AG09309 (cell line): ENCODE measurements at places on chromosomes 3 and 15.

DNA sequence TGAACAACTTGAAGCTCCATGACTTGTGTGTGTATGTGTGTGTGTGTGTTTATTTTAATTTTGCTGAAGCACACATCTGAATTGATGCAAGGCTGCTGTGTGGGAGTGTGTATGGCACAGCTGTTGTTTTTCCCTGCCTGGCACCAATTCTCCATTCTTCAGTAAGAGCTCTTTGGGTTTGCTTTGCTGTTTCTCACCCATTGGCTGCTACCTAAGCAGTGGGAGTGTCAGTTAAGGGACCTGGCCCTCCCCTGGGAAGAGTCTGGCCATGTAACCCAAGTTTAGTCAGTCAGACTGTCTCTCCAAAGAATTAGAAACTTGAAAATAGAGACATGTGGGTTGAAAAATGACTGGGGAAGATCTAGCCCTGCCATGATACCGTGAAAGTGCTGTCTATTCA, 126.2 kb upstream of the SYNPR start:
- no peak for DNase-seq

GRCh38 chr3:74139648-74140047, 474.8 kb downstream of the CNTN3 start:
- DNase-seq = no peak

DNA sequence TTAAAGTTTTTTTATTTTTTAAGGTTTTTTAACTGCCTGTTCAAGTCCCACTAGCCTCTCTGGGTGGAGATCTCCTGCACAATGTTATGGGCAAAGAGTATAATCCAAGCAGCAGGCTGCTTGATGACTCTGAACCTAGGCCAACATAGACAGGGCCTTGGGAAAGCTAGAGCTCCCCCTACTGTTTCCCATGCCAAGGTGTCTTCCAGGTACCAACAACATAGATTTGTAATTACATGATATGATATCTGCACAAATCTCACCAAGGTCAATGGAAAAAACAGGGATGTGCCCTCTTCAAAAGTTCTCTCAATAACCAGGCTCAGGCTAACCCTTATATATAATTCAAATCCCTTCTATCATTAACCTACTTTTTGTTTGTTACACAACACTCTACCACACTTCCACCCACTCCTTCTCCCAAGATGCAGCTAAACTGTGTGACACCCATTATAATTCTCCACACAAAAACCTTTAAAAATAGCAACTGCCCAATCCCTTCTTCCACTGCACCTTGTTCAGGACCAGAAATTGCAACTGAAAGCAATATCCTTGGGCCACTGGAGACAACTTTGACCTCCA, 43.8 kb downstream of the RBM15B start:
- no peak for DNase-seq

- DNase-seq = no peak
These were observed 8.0 kb downstream of the MAP2K5 start for GRCh38 chr15:67550522-67550921.

DNA sequence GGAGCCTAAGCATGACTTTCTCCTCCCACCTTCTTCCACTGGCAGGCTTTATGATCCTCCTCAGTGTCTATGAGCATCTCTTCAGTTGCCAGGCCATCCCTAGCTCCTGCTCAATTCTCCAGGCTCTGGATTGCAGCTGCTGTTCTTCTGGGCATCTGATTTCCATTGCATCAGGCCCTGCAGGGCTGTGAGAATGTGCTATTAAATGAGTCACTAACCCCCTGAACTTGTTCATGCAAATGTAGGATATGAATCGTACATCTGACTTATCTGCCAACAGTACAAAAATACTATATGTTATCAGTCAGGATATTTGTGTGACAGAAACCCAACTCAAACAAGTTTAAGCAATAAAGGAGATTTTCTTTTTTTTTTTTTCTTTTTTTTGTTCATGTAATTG, 11.9 kb downstream of the GPR176 start:
- peak; percentile 81 for DNase-seq

- DNase-seq = no peak
These were observed 1.2 kb downstream of the LHFPL4 start for GRCh38 chr3:9552252-9552999.

DNA sequence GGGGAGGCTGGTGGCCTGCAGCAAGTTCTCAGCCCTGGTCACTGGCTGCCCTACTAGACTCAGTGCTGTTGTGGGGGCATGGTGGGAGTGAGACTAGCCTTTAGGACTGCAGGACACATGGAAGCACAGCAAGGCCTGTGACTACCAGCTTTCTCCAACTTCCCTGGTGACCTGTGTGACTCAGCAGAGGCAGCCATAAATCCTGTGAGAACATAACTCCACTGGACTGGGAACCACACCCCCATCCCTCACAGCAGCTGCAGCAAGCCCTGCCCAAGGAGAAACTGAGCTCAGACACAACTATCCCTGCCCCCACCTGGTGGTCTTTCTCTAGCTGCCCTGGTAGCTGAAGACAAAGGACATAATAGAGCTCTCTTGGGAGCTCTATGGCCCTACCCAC, 111.3 kb downstream of the DCLK3 start:
- no peak for DNase-seq

DNA sequence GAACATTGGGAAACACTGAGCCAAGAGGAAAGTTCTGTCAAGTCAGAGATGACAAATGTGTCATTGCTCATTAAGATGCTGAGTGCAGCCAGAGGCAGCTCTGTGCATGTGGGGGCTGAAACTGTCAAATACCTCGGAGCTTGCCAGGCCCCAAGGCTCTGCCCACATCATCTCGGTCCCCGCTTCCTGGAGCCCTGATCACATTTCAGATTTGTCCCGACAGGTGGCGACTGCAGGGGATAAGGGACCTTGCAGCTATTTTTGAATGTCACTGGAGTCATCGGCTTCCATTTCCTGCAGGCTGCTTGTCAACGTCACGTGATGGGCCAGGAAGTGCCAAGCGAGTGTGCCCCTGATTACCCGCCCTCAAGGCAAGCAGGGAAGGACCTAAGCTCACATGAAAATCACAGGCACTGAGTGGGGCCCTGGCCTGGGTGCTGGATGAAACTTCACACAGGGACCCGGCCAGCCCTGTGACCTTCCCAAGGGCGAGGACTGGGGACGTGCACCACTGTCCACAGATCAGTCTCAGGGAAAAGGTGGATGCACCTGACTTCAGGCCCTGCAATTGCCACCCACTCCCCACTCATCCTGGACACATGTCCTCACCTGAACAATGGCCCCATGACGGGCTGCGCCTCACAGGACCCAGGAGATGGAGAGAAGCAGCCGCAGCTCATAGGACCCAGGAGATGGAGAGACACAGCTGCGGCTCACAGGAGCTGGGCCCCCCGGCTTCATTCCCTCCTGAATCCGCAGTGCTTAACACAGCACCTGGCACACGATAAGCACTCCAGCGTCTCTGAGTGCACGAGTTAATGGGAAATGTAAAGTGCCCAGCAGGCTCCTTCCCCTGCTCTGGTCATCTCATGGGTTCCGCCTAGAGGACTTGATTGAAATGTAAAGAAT, 73.4 kb downstream of the NUP210 start:
- no peak for DNase-seq

- peak; percentile 51 for DNase-seq
These were observed 33.5 kb upstream of the CSPG5 start for GRCh38 chr3:47612178-47612577.

- no peak for DNase-seq
These were observed 4.1 kb upstream of the ACTC1 start for GRCh38 chr15:34799149-34800101.

- DNase-seq = no peak
These were observed 39.5 kb downstream of the BTLA start for GRCh38 chr3:112459750-112460149.

- no peak for DNase-seq
These were observed 33.7 kb downstream of the ST6GAL1 start for GRCh38 chr3:186964071-186964470.

- DNase-seq = no peak
These were observed 38.1 kb upstream of the RASA2 start for GRCh38 chr3:141448606-141449220.

DNA sequence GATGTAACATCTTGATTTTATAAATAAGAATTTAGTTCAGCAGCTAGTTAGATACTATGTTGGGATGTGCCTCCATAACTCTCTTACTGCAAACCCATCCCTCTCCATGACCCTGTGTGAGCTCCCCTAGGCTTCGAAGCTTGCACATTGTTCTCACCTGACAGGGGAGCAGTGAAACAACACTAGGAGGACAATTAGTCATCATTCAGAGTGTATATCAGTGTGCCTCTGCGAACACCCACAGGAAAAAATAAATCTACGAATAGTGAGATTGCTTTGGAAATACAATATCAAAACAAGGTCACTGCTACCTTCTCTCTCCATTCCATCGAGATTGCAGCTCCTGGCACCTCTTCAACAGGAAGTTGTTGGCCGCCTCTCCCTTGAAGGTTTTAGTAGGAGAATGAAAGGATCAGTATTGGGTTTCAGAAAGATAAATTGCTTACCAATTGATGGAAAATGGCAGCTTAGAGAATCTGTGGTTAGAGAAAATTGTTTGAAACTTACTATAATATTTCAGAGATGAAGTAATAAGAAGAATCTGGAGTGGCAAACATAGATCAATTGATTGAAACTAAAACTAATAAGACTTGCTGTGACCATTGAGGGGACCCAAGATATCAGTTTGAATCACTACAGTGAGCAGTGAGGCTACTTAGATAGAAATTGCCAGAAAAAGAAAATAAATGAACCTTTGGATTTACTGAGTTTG, 103.2 kb downstream of the CHL1 start:
- DNase-seq = no peak

DNA sequence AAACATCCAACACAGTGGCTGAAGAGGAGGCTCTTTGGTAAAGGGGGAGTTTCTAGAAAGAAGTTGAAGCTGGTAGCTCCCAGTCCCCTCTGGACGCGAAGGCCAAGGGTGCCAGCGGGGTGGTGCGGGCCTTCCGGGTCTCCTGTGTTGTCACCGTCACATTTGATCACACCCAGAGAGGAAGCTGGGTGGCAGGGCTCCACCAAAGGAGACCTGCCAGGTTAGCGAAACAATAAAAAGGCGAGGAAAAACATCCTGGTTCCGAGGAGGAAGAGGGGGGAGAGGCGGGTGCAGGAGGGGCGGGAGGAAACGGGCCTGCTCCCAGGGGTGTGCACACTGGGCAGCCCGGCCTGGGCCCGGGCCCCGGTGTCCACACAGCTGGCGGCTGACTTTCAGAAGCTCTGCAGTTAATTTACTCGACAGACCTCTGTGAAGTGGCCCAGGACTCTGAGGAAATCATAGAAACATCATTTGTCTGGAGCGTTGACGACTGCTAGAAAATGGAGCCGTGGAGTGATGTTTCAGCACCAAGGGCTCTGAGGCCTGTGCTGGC, 12.1 kb downstream of the HEG1 start:
- no peak for DNase-seq

GRCh38 chr3:162719684-162720341, 1223.2 kb downstream of the OTOL1 start:
- DNase-seq = peak; percentile 89

DNA sequence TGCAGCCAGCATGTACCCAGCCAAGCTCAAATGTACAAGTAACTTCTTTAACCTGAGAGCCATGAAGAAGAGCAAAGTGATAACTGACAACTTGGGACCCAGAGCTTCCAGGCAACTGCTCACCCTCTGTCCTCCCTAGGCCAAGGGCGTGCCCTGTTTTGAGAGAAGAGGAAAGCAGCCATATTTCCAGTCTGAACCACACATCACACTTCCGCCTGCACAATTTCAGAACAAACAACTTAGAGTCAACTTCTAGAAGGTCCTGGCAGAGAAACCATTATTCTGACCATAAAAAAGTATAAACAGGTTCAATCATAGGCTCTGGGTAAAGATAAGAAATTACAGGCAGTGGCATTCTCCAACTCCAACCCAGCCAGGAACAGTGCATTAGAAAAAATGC, 50.1 kb downstream of the ITGB5 start:
- DNase-seq = no peak
